ENCODE measurements at places on chromosomes 7 and 10.

GRCh38 chr7:35253710-35254495 is at the start of gene TBX20:
Gene TBX20 (minus strand): TSS chr7:35254100. CDS start chr7:35253620, 480 bp downstream.
- no peak for DNase-seq

DNA sequence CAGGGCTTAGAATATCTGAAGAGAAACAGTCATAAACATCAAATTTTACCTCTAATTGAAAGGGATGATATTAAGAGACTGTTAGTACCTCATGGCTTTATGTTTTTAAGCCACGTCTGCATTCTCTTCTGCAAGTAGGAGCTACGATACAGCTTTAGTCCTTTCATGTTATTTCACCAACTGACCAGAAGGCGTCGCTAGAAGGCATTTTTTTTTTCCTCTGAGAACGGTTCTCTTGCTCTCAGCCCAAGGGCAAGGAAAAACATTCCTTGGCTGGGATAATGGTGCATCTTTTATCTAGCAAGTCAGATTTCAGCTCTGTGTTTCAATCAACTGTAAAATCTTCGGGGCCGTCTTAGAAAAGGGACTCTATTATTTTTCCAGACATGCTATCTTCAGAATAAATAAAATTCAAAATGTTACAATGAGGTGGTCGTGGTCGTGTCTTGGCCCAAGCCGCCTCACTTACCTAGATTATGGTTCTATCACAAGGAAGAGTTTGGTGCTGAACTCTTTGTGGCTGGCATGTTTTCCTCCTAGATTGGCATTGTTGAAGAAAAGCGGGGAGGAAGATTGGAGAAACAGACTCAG is 41.6 kb upstream of the LYZL2 start:
- DNase-seq: no peak

DNA sequence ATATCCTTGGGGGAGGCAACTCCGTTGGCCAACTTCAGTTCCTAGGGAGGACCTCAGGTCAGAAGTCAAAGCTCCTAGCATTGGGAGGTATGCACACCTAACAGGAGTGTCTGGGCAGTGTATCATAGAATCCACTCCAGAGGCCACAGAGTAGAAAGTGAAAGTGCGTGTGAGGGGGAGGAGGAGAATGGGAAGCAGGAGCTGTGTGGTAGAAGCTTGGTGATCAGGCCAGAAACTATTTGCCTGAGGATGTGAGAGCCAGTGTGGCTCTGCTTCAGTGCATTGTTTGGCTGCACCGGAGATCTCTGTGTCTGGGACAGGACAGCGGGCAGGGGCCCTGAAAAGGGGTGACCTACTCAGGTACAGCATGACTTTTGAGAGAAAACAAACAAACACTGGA is 557.4 kb upstream of the VSTM2A start:
- DNase-seq: no peak

DNA sequence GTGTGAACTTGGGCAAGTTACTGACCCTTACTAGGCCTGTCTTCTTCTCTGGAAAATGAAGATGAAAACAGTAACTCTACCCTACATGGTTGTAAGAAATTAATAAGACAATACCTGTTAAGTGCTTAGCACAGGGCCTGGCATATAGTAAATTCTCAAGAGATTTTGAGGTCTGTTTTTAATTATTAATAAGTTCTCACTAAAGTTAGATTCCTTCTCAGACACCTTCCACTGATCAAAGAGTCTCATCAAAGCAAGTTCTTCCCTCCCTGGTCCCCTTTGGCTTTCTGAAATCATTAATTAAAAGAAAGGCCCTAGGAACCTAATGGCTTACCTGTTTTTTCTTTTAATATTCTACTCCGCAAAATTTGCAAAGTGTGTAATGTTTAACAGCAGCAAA is 4.6 kb downstream of the TMEM140 start:
- DNase-seq: no peak

GRCh38 chr10:22317771-22318565 is 1.8 kb downstream of the COMMD3 start:
- DNase-seq: no peak

DNA sequence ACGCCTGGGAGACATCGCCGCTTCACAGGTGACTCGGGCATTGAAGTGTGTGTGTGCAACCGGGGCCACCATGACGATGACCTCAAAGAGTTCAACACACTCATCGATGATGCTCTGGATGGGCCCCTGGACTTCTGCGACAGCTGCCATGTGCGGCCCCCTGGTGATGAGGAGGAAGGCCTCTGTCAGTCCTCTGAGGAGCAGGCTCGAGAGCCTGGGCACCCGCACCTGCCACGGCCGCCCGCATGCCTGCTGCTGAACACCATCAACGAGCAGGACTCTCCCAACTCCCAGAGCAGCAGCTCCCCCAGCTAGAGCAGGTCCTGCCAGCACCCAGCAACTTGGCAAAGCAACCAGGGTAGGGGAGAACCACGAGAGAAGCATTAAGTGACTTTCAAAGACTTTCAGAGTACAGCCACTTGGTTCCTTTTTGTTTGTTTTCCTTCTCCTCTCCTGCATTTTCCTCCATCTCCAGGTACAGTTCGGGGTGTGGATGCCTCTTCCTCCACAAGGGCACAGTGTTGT is 24.1 kb downstream of the CYP17A1 start:
- no peak for DNase-seq

DNA sequence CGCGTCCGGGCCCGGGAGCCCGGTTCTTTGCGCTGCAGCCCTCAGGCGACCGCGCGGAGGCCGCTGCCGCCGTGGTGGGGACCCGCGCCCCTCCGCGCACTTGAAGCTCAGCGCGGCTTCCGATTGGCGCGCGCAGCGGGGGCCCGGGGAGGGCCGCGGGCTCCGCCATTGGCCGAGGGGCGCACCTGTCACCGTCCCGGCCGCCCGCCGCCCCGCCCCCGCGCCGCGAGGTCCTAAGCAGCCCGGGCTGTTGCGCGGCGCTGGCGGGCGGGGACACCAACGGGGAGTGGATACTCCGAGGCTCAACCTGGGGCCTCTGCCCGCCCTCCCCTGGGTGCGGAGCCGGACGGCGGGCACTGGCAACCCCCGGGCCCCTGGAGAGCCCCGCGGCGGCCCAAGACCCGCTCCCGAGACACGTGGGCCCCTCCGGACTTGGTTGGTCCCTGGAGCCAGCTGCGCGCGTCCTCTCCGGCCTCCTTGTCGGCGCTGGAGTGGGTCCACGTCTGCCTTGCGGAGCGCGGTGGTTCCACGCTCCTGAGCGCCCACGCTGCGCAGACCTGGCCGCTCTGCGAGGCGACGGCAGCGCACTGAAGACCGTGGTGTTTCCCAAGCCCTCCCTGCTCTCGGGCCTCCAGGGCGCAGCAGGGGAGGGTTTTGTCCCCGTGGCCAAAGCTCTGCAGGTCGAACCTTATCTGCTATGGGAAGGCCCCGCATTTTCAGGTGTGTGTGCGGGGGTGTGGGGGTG is at the start of gene MNX1:
TSS of gene MNX1 (minus strand) at position 76 of the 745 bp plus-strand sequence. CDS start 313 bp downstream, outside the sequence.
- DNase-seq: peak; percentile 9

DNA sequence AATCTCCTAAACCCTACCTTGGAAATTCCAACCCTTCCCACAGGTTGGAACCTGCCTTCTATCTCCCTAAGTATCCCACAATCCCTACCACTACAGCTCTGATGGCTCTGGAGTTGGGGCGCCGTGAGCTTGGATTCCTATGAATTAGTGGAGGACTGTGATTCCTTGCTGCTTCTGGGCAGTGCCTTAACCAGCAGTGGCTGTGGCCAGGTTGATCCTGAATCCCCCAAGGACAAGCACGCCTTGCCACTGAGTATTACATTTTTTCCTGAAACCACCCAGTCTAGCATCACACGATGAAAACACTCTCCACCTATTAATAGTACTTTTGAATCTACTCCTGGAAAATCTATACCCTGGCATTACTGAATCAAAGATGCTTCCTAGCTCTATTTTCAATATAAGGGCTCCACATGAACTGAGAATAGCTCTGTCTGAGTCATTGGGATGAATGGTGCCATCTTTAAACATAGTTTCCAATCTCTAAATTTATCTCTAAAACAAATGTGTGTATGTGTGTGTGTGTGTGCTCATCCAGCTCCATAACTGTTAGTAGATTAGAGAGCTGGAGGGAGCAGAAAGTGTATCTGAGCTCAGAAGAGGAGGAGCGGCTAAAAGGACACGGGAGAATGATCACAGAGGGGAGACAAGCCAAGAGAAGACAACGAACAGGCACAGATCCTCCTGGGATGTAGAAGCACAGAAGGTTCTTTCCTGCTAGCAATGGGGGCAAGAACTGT is 11.9 kb upstream of the INPP5F start:
- DNase-seq: no peak

- no peak for DNase-seq
Observed at GRCh38 chr7:157250605-157251228, 86.1 kb upstream of the DNAJB6 start.

DNA sequence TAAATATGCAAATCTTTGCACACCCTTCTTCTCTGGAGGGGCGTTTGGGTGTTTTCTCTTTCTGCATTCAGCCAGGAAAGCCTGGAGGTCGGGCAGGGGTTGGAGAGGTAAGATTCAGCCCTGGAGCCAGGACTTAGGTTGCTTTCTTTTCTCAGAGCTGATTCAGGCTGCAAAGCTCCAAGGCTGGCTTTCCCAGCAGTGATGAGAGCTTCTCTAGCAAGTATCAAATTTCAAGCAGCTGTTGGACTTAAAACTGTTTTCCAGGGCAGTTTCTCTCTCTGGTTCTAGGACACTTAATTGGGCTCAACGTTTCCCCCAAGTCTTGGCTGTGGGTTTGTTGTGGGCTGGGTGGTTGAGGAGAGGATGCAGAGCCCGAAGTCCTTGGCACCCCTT is 608 bp downstream of the AKR1B10 start:
- no peak for DNase-seq

Data from stimulated activated CD8-positive, alpha-beta memory T cell treated with anti-CD3 and anti-CD28 coated beads, Interleukin-2, amount 100 ng/mL, for 1 hour (primary cell).